Activated CD4-positive, alpha-beta T cell treated with anti-CD3 and anti-CD28 coated beads, Interleukin-2, amount 10 ng/mL, durations not matched to agents 7 days and 5 days (primary cell): ENCODE measurements at places on chromosomes 1 and 21. TPM values are rescaled to one million over a fixed set of nuclear protein-coding genes. Genes with fewer than 3 reads are reported as not detected.

DNA sequence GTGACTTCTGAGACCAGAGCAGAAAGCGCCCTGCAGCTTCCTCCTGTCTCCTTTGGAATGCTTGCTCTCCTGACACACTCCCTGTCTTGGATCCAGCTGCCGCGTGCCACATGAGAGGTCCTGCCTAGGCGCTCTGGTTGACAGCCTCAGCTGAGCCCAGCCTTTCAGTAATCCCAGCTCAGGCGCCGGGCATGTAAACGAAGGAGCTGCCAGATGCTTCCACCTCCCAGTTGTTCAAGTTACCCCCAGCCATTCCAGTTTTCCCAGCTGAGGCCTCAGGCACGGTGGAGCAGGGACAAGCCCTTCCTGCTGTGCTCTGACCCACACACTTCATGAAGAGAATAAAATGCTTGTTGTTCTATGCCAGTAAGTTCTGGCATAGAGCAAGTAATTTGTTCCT is 14.3 kb upstream of the CD34 start:
- H3K27me3 ChIP-seq, result peaks cover 43% of the 10 kb centered on the region
- H3K27ac ChIP-seq, result no peak overlapping the region
- DNase-seq, result no peak
- H3K36me3 ChIP-seq, result no peaks in the 10 kb centered on the region

DNA sequence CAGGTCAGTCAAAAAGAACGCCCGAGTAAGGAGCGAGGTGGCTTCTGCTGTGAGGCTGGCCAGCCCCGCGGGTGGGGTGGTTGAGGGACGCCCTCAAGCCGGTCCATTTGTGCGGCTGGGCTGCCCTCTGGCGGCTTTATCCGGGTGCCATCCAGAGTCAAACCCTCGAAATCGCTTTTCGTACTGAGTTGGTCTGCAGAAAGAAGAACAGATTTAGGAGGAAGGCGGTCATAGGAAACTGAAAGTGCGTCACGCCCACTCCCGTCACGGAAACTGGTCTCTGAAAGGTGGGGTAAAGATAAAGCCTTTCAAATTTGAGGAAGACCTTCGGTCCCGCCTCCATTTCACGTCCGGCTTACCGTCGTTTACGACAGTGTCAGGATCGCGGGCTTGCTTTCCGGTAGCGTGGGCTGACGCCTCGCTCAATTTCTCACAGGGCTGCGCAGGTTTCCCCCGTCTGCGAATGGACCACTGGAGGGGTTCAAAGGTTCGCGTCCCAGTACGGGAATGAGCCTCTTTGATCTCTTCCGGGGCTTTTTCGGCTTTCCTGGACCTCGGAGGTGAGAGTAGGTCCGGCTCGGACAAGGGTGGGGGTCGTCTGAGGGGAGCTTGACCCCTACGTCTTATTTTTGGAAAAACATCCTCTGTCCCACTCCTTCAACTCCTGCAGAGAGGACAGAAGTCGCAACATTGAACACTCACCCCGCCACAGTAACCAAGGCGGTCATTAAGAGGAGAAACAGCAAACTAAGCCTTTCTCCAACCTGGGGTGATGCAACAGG is at the start of gene HAX1:
HAX1 (plus strand) TSS at position 413 of the 782 bp plus-strand sequence; CDS start at position 508, 95 bp downstream.
- peak; percentile 98 for DNase-seq
- H3K36me3 ChIP-seq, result peaks cover 44% of the 10 kb centered on the region
- peak within 1 kb of the TSS; percentile 97 for H3K27ac ChIP-seq
- peak within 1 kb of the TSS; percentile 89 for H3K4me3 ChIP-seq
- H3K27me3 ChIP-seq, result no peaks in the 10 kb centered on the region

DNA sequence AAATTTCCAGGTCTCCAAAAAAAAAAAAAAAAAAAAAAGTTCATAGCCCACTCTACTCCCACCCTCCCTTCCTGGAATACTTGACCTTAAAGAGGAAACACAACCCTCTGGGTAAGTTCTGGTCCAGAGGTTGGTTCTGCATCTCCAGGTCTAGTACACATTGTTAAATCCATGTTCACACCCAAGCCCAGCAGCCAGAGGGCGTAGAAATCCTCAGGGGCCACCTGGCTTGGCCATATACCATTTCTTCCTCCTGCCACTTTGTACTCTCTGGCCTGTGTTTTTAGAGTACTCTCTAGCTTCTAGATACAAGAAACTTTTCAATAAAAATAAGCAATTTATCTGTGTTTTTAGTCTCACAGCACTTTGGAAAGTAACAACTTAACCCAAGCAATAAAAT is 89.3 kb downstream of the PHTF1 start:
- no peak for DNase-seq
- no peak overlapping the region for H3K4me3 ChIP-seq
- H3K27ac ChIP-seq, result no peak overlapping the region
- H3K27me3 ChIP-seq, result no peaks in the 10 kb centered on the region
- peaks cover 3% of the 10 kb centered on the region for H3K36me3 ChIP-seq
- peaks cover under 1% of the 10 kb centered on the region for H3K4me1 ChIP-seq

DNA sequence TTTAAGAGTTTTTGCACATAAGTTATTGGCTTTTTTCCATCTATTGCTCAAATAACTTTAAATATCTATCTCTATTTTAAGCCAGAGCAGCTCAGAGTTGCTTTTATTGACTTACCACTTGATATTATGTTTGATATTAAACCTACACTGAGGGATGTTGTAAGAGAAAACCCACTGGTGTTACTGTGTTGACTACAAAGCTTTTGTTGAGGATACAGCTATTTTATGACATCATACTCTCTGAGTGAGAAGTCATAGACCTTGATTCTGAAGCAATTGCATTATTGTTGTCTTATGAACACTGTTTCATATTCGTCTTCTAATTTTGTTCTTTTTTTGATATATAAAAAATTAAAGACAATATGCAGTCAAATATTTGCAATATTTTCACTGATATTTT is 560.4 kb downstream of the PTBP2 start:
- no peak overlapping the region for H3K4me3 ChIP-seq
- H3K27ac ChIP-seq, result no peak overlapping the region
- H3K27me3 ChIP-seq, result no peaks in the 10 kb centered on the region
- H3K4me1 ChIP-seq, result peaks cover 3% of the 10 kb centered on the region
- H3K36me3 ChIP-seq, result peaks cover 8% of the 10 kb centered on the region

DNA sequence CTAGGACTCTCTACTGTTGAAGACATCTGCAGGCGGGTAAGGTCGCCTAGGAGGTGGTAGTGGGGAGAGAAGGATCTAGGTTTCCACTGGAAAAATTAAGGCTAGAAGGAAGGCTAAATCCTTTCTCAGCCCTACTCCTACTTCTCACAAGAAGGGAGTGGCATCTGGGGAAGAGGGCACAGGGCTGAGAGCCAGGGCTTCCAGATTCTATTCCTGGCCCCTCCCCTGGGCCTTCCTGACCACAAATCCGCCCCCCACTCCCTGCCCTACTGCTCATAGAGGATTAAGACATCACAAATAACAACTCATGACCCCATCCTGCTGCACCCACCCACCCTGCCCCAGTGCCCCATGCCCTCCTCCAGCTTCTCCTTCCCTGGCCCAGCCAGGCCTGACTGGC is 2.5 kb downstream of the PHLDA3 start:
- H3K27ac ChIP-seq, result no peak overlapping the region
- peaks cover 18% of the 10 kb centered on the region for H3K4me1 ChIP-seq
- H3K4me3 ChIP-seq, result no peak overlapping the region
- peaks cover 22% of the 10 kb centered on the region for H3K27me3 ChIP-seq

DNA sequence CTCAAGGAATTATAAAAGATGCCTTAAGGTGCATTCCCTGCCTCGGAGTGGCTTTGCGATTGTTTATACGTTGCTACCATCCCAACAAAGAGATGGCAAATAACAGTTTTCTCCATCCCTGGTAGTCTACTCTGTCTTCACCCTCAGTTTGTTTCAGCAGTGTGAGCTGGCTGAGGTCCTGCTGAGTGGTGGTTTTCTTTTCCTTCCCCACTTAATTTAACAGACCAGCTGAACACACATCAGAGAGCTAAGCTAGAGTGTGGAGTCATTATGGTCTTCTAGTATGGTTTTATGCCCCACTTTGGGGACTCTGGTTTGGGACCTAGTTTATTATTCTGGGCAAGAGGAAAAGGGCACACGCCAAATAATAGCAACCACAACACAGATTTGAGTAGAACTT is 2.2 kb downstream of the PIGV start:
- peaks cover 26% of the 10 kb centered on the region for H3K36me3 ChIP-seq
- H3K4me1 ChIP-seq, result peaks cover 67% of the 10 kb centered on the region
- DNase-seq, result no peak
- peak overlapping the region; percentile 99 for H3K27ac ChIP-seq

- H3K4me1 ChIP-seq, result no peaks in the 10 kb centered on the region
- no peak overlapping the region for H3K4me3 ChIP-seq
- peaks cover 3% of the 10 kb centered on the region for H3K27me3 ChIP-seq
- H3K36me3 ChIP-seq, result no peaks in the 10 kb centered on the region
- DNase-seq, result no peak
- H3K27ac ChIP-seq, result no peak overlapping the region
Measured at GRCh38 chr1:99629164-99629563, 16.7 kb upstream of the PALMD start.

DNA sequence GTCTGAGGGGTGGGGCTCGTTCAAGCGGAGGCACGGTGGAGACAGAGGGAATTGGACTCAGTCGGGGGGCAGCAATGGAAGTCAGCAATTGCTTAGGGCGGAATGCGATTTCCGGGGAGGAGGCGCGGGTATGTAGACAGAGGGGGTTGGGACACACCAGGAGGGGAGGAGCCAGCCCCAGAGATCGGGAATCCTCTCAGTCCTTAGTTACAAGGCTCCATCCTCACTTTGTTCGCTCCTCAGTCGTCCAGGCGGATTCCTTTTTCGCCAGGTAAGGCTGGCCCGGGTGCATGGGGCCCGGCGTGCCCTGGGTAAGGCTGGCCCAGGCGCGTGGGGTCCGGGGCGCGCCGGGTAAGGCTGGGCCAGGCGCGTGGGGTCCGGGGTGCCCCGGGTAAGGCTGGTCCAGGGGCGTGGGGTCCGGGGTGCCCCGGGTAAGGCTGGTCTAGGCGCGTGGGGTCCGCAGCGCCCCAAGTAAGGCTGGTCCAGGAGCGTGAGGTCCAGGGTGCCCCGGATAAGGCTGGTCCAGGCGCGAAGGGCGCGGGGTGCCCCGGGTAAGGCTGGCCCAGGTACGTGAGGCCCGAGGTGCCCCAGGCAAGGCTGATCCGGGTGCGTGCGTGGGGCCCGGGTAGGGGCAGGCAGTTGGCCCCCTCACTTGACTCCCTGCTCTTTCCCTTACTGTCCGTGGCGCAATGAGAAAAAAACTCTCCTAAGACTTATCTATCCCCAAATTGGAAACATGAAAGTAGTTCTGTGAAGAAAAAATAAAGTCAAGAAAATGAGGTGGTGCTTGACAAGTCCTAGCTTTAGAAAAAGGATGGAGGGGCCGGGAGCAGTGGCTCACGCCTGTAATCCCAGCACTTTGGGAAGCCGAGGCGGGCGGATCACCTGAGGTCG is at the start of gene L1TD1:
L1TD1 (plus strand) TSS at position 199 of the 894 bp plus-strand sequence. CDS start 11,780 bp downstream, outside the sequence.
- H3K27me3 ChIP-seq, result peaks cover 25% of the 10 kb centered on the region
- no peak within 1 kb of the TSS for H3K4me3 ChIP-seq
- peaks cover 3% of the 10 kb centered on the region for H3K4me1 ChIP-seq
- no peak within 1 kb of the TSS for H3K27ac ChIP-seq

The PRR9 gene
- total RNA-seq, result not detected
